ENCODE measurements at places on chromosomes 13 and 19.
A peak's percentile ranks its signal among the peaks of the same experiment; 100 is the strongest.

- DNase-seq = no peak
Measured at GRCh38 chr13:23984546-23984945, 87.2 kb upstream of the C1QTNF9B start.

DNA sequence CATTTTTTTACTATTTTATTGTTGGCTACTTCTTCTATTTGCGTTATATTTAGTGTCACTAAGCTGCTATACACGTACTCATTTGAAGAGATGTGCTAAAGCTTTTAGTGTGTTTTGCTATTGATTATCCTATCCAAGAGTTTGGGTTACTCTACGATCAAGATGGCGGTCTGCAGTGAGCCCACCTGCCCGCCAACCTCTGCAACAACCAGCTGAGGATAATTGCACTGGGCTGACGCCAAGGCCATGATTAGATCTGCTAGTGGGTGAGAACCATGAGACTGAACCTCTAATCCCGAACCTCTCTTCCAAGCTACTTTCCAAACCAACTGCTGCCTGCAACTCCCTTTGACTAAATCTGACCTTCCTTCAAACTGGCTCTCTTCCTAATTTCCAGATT, 1.8 kb downstream of the CPB2 start:
- DNase-seq = no peak

- no peak for DNase-seq
Measured at GRCh38 chr13:110507678-110508381, 53.7 kb downstream of the RAB20 start.

- DNase-seq = peak; percentile 29
Measured at GRCh38 chr19:39996218-39996810, 546 bp upstream of the ZNF546 start.

DNA sequence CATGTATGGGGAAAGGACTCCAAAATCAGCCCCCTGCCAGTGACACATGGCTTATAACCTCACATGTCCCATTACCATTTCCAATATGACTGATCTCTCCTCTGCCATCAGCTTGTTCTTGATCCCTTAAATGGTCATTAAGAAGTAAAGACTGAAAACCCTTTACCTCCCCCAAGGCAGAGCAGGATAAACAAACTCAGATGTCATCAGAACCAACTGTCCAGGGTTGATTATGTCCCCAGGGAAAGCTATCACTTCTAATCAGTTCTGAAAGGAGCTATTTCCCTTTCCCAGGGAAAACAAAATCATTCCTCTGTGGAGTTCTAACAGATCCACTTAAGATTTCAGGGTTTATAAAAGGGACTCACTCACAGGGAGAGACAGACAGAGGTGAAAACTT, 350.9 kb downstream of the SUCLA2 start:
- no peak for DNase-seq

GRCh38 chr13:33884531-33885220, 66.7 kb downstream of the RFC3 start:
- DNase-seq = no peak

DNA sequence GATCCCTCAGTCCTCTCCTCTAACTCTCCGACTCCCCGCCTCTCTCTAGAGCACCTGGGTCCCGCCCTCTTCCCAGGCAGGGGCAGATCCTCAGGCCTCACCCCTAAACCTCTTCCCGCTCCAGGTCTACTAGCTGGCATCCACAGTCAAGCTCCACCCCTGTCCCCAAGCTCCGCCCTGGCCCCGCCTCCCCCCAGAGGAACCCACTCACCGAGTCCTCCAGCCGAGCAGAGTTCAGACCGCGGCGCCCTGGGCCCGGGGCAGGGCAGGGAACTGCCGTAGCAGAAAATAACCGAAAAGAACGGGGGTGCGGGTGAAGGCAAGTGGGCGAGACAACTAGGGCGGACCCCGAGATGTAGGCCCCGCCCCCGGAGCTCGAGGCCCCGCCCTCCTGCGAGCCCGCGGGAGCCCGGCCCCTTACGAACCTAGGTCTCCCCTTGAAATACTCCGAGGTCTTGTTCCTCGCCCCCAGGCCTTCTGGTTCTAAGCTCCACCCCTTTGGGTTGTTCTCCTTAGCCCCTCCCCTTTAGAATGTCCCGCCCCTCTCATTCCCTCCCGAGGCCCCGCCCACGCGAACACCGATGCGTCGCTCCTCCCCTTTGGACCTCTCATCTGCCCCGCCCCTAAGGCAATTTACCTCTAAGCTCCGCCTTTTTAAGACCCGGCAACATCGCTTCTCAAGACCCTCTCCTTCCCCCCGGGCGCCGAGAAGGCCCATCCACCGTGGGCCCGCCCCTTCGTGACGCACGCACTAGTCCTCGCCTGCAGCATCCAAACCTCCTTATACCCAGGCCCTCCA, at the start of gene GGN:
GGN (minus strand) TSS at position 485 of the 799 bp plus-strand sequence. CDS start 773 bp downstream, outside the sequence.
- DNase-seq = peak; percentile 90

DNA sequence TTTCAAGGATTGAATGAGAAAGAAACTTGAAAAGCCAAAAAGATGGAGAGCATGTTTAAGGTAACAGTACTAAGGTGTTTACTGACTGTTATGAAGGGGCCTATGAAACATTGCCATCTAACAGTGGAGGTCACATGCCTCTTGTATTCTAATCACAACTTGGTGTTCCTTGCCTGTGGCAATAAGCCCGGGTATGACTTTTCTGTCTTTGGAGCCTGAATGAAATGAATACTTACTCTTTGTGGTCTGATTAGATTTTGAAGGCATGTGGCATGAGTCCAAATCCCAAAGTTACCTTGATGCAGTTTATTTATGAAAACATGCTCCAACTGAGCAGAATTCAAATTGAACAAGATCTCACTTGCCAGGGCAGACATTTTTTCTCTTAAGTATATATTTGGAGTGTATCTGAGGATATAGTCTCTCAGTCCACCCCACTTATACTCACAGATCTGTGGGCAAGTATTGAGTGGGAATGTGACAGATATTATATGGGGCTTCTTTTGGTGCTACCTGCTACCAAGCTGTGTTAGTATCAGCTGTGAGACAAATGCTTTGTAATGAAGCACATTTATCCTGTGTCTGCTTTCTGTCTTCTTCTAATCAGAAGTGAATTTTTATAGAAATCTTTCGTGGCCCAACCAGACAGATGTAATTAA, 67.5 kb downstream of the B3GLCT start:
- no peak for DNase-seq

DNA sequence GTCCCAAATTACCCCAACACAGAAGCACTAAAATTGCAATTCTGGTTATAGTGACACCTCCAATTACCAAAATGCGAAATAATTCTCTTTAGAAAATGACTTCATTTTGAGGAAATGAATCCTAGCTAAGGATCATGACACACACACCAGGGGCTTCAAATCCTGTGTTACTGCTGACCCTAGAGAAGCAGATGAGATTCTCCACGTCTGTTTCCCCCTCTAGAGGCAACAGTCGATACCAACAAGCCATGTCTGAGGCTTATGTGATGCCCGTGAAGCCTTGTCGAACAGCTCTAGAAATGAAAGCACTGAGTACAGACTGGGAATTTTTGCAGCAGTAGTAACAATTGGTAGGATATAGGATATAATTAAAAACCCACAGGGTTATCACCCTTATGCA, 153.6 kb upstream of the TMTC4 start:
- DNase-seq = no peak

DNA sequence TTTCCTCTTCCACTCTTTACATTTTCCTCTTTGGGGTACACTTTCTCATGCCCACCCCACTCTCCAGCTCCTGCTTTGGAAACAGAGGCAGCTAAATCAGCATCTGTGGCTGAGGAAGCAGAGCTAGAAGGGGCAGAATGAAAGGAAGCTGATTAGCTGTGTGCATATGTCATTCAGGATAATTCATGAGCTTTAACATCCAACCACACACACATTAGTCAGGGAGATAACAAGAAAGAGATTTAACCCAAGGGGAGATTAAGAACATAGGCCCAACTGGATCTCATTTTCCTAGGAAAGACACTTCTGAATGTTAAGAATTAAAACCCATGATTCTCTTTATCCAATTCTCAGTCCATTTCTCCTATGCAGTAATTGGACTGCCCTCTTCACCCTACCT, 405.5 kb downstream of the TBC1D4 start:
- no peak for DNase-seq

GRCh38 chr19:15461694-15462093, 2.6 kb downstream of the RASAL3 start:
- DNase-seq = no peak

DNA sequence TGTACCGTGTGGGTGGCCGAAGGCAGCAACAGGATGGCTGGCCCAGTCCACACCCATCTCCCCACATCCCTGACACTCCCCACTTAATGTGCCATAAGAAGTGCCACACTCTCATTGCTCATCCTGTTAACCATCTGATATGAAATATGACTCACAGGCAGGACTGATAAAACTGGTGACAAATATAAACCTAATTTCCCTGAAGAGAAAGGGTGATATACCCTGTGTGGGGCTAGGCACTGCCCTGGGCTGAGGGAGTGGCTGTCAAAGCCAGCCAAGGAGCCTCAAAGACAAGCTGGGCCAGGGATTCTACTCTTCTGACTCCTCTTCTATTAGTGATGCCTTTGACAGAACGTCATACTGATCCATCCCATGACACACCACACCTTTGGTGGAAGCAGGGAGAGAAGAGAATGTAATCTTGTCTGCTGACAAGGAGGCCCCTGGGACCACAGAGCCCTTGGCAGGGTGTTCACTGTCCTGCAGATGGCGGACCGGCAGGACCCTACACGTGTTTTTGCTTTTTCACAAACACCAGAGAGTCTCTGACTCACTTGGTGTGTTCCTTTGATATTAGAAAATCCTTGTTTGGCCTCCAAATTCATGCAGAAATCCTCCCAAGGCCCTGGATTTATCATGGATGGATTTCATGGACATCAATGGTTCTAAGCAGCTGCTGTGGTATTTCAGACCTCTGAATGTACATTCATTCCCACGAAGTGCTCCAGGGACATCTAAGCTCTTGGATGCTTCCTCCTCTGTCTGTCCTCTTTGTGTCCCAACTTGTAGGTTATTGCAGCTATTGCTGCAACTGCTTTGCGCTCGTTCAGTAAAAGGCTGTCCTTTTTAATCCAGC, 98.0 kb upstream of the WASF3 start:
- no peak for DNase-seq

DNA sequence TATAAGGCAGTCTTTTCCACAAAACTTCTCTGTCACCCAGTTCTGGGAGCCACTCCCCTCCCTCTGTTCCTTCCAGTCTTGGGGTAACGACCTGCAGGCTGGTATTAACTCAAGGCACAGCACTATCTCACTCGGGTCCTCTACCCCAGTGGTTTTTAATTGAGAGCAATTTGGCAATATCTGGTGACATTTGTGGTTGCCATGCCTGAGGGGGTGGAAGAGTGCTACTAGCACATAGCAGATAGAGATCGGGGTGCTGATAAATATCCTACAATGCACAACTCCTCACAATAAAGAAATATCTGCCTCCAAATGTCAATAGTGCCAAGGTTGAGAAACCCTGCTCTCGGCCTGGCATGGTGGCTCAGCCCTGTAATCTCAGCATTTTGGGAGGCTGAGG, 117.7 kb upstream of the ABCC4 start:
- DNase-seq = no peak

GRCh38 chr19:12913011-12913561, 6.0 kb downstream of the SYCE2 start:
- DNase-seq = no peak

DNA sequence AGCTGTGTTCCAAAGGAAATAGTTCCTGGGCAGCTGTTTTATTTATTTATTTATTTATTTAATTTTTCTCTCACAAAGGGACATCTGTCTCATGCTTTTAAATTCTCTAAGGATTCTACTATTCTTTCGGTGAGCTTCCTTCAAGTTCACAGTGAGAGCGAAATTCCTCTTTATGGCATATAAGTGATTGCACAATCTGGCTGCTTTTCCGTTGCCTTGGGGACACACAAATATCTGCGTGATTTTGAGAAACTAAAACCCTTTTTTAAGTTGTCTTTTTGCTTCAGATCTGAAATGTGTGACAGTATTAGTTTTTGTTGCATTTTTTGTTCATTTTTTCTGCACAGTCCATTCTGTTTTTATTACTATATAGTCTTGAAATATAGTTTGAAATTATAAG, 19.2 kb downstream of the ZNF486 start:
- DNase-seq = no peak

GRCh38 chr13:50513300-50513877, 330.1 kb downstream of the DLEU7 start:
- DNase-seq = no peak

GRCh38 chr13:84029396-84029795, 147.1 kb upstream of the SLITRK1 start:
- DNase-seq = no peak

DNA sequence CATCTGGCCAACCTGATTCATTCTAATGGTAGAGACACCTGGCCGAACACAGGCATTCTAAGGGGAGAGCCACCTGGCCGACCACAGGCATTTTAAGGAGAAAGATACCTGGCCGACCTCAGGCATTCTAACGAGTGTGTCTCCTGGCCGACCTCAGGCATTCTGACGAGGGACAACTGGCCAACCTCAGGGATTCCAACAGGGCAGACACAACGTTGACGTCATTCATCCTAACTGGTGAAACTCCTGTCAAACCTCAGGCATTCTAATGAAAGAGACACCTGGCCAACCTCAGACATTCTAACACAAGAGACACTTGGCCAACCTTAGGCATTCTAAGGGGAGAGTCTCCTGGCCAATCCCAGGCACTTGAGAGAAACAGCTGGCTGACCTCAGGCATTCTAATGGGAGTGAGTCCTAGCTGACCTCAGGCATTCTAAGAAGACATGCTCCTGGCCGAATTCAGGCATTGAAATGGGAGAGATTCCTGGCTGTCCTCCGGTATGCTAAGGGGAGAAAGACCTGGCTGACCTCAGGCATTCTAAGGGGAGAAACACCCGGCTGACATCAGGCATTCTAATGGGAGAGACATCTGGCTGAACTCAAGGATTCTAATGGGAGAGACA, 1352.5 kb downstream of the UQCRFS1 start:
- DNase-seq = no peak

GRCh38 chr19:38915329-38916321, 3.6 kb upstream of the CCER2 start:
- DNase-seq = no peak

GRCh38 chr19:33794683-33795369, 1.8 kb upstream of the KCTD15 start:
- DNase-seq = no peak

DNA sequence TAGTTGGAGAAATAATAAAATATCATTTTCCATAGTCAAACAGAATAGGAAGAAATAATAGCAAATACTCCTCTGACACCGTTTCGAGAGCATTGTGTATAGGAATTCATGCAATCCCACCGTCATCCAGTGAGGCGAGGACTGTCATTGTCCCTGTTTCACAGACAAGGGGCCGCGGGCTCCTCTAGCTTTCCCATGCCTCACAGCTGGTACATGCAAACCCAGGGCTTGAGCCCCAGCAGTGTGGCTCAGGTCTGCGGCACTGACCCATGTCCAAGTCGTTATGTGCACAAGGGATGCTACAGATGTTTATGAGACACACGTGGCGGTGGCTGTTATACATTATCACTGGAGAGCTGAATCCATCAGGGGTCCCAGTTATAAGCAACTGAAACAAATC, 18.5 kb upstream of the ATP11A start:
- DNase-seq = no peak

Measured in stimulated activated CD4-positive, alpha-beta T cell treated with anti-CD3 and anti-CD28 coated beads, Interleukin-15, amount 100 ng/mL, for 48 hours (primary cell).